Activated naive CD4-positive, alpha-beta T cell treated with Interleukin-2 at 50 U/mL for 16 hours (primary cell): ENCODE measurements at places on chromosomes 2 and 18.

- no peak for DNase-seq
Observed at GRCh38 chr2:26627350-26628105, 13.6 kb downstream of the CIB4 start.

DNA sequence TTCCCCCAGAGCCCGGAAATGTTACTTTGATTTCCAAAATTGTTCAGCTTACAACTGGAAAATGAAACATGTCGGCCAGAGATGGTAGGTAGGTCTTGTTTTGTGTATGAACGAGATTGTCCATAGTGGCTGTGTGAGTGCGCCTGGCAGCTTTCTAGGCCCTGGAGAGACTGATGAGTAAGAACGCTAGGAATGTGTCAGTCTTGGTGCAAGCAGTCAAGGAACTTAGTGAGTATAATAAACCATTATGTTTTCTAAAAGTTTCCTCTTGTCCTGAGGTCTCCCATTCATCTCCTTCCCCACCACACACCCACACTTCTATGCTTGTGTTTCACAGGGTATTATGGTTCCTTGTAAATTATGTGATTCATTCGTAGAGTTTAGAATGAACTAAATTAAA, 234.2 kb downstream of the CDH2 start:
- DNase-seq, result no peak

DNA sequence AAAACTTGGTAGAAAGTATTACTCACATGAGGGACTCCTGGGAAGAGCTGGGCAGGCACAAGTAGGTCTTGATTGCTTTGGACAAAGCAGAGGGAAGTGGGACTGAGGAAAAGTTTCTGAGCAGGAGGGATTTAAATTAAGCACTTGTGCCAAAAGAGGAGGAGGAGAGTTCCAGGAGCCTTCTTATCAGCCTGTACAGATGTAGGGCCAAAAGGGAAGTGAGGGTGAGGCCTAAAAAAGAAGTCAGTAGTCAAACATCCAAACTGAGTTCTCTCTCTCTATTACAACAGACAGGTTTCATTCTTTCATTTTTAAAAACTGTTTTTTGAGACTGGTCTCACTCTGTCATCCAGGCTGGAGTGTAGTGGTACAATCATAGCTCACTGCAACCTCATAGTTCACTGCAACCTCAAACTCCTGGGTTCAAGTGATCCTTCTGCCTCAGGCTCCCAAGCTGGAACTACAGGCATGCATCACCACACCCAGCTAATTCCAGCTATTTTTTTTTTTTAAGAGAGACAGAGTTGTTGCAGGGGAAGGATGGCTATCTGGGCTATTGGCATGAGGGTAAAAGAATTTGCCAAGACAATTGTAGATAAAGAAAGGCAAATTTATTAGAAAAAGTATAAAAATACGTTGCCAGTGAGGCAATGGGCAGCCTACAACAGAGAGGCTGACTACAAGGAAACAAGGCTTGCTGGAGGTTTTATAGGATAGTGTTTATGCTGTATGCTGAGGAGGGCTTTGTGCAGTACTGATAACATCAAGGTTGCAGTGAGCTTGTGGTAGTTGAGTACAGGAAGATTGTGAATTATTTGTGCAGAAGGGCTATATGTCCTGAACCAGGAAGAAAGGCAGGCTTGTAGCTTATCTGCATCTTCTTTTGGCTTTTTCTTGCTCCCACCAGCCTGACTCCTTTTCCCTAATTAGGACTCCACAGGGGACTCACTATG, 29.0 kb downstream of the CFAP210 start:
- DNase-seq, result no peak

DNA sequence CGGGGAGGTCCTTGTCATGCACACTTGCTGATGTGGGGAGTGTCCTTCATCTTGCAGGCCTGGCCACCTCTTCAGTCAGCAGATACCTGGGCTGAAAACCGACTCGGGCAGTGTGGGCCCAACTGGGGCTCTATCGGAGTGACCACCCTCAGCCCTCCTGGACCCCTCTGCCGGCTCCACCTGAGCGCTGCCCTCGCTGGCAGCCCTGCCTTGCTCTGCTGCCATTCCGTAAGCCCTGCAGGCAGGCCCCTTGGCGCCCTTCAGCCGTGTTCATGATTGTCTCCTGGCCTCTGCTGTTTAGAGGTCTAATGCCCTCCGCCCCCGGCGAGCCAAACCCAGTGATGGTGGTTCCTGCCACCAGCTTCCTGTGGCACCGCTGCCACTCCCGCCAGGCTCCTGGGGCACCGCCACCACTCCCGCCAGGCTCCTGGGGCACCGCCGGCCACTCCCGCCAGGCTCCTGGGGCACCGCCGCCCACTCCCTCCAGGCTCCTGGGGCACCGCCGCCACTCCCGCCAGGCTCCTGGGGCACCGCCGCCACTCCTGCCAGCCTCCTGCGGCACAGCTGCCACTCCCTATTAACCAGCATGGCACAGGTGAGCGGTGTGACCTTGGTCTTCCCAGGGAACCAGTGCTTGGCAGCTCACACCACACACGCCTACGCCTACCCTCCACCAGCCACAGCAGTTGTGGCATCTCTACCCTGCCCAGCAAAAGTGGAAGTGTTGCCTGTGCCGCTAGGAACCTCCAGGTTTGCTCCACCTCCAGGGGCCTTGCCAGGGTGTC, 15.9 kb downstream of the CAPN10 start:
- no peak for DNase-seq

- no peak for DNase-seq
Observed at GRCh38 chr2:96789245-96789617, 26.8 kb upstream of the CNNM3 start.

DNA sequence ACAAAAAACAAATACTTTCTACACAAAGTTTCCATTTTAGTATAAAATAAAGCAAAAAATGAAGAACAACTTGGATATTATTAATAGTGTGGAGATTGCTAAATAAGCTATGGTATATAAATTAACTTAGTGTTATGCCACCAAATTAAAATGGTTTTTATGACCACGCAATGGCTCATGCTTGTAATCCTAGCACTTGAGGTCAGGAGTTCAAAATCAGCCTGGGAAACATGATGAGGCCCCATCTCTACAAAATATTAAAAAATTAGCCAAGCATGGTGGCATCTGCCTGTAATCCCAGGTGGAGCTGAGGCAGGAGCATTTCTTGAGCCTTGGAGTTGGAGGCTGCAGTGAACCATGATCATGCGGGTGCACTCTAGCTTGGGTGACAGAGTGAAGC, 108.8 kb downstream of the SH3RF3 start:
- no peak for DNase-seq

GRCh38 chr2:101116841-101117552, 34.2 kb downstream of the TBC1D8 start:
- no peak for DNase-seq

DNA sequence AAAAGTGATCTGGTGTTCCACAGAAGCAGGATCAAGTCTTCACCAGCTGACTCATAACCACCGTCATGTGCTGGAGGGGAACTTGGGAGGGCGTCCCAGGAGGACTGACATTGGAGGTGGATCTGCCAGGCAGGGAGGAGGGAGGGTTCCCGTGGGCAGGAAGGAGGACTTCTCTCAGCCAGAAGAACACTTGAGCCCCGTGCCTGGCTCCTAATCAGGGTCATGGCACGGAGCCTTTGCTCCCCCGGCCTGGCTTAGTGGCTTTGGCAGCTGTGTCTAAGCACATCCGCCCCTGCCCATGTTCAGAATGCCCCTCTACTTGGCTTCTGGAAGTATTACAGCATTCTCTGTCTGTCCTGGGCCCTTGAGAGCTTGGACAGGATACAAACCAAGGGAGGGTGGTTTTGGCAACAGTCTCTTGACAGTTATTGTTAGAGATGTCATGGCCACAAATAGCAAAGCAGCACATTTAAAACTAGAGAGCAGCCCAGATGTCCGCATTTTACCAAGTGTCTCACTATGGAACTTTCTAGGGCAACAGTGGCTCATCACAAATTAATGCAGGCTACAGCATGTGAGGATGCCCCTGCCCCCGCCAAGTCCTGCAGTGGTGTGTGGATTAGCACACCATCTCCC, 11.5 kb downstream of the PPP1R7 start:
- DNase-seq, result no peak

DNA sequence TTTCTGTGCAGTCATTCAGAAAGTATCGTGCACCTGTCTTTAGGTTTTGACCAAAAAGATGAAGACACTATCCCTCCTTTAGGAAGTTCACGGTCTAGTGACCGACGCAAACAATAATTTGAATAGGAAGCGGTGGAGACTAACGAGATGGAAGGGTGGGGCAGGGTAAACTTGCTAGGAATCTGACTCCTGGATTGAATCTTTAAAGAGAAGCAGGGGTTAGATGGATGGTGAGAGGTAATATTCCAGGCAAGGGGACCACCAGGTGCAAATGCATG, 651 bp upstream of the TXNL1 start:
- no peak for DNase-seq

GRCh38 chr2:3604991-3605961, 10.4 kb downstream of the COLEC11 start:
- peak; percentile 48 for DNase-seq

DNA sequence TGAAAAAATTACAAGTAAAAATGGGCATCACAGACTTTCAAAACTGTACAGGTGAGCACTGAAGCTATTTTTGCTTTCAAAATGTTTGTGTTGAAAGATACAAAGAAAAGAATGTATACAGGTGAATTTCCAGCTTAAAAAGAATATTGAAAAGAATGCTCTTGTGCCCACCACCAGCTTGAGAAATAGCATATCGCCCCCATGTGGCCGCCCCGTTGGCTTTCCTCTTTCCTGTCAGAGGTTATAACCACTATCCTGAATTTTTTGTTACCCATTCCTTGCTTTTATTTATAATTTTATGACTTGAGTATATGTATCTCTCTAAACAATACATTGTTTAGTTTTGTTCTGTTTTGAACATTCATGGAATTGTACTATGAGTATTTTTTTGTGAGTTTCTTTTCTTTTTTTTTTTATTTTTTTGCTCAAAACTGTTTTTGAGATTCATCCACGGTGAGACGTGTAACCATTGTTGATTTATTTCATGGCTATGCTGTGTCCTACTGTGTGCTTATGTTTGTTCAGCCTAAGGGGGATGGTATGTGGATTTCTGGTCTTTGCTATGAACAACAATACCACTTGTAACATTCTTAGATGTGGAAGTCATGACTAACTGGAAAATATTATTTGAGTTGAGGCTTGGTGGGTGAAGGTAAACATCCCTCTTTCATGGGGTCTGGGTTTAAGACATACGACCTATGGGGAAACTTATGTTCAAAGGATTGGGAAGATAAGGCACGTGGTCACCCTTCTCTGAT, 11.6 kb downstream of the TRPM8 start:
- DNase-seq, result no peak

- DNase-seq, result no peak
Observed at GRCh38 chr2:145047554-145047953, 527.6 kb upstream of the ZEB2 start.

GRCh38 chr2:121287146-121287798, 2.3 kb upstream of the TFCP2L1 start:
- DNase-seq, result no peak

GRCh38 chr2:148362144-148362796, 282.3 kb upstream of the EPC2 start:
- no peak for DNase-seq

DNA sequence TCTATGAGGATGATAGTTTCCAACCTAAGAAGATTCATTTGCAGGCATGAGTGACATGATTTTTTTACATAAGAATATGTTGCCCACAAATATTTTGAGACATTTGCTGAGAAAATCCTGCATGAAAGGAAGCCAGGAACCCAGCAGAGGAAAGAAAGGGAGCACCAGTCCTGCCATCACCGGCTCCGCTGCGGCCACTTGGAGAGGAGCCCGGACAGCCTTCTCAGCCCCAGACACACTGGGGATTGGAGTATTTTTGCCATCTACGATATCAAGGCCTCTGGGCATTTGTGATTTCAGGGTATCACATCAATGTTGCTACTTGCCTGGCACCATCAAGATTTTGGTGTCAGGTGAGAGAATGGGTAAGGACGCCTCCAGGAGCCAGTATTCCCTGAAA, 228.3 kb downstream of the PTGR3 start:
- no peak for DNase-seq

- no peak for DNase-seq
Observed at GRCh38 chr2:174176898-174177297, 71.4 kb downstream of the OLA1 start.

DNA sequence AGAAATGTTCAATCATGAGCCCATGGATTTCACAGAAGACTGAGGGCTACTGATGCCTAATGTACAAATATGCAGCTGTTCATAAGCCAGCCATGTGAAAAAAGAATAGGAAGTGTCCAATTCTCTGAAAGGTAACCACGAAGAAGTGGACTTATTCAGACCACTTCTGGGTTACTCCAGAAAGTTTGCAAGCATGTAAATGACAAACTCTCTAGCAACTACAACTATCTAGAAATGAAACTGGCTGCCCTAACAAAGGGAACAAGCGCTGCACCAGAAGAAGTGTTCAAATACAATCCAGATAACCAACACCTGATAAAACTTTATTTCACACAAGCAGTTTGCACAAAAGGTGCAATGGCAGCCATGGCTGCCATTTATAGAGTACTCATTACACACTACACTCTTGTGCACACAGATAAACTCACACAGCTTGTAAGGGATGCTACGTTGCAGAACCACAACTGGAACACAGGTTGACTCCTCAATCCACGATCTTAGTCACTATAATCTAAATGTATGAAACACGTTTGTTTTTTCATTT, 13.9 kb downstream of the MBOAT2 start:
- no peak for DNase-seq

DNA sequence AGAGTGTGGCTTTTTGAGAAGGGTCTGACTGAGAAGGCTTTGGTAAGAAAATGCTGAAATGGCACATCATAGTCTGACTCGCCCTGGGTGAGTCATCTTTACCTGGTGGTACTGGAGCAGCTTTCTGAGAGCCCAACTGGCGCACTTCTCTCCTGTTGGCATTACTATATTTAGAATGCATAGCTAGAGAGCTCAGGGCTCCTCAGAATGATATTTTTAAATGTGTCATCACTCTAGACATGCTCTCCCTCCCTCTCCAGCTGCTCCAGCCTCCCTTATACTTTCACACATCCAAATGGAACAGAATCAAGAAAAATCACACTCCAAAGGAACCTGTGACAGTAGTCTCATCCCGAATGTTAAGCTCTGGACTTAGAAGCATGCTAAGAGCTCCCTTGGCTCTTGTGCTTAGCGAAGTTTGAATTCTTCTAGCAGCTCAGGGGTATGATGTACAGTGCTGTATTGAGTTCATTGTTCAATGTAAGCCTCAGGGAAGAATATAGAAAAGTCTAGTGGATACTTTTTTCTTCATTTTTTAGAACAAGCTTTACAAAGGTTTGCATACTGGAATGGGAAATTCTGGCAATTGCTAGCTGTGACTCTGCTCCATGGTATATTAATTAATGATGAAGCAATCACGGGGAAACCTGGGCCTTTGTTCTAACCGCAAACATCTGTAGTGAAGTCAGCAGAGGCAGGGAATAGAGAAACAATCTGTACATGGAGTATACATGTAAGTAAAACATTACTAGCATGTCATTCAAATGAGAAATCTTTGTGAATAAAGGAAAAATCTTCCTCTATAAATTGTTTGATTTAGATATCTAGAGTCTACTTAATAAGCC, 751.2 kb upstream of the NRXN1 start:
- no peak for DNase-seq
